ENCODE measurements at places on chromosomes 5 and 9.

DNA sequence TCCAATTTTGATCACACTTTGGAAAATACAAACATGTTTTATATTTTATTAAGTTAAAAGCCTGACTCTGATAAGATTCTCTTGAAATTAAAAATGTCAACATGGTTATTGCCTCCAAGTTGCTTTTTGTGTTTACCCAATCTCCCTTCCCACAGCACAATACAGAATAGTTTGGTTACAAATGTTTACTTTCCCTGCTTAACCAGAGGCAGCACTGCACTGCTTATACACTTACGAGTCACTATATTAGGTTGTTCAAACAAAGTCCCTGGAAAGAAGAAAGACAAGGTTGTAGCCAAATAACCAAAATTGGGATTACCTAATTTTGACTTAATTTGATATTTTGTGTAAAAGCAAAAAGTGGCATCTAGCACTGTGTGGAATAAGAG lies 25.9 kb downstream of the SRFBP1 start:
- DNase-seq = peak; percentile 6

DNA sequence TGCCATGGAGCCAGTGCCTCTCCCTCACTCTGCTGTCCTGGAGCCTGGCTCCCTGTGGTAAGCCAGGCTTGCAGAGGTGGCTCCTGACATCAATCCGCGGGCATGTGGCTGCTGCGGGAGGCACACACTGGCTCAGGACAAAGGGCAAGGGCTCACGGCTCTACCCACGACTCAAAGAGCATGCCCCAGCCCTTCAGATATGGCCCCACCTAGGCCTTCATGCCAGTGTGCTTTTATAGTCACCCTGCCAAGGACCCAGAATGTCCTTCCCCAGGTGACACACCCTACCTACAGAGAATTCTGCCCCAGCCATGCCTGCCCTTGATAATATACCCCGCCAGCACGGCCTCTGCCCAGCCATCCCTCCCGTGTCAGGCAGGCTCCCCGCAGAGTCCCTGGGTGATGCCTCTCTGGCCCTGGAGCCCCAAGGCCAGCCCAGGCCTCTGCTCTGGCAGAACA lies 1.6 kb downstream of the MGAT4B start:
- DNase-seq = no peak

GRCh38 chr5:38579105-38579504 lies 22.7 kb upstream of the LIFR start:
- no peak for DNase-seq

GRCh38 chr5:136526791-136527190 lies 161.4 kb upstream of the TRPC7 start:
- DNase-seq = no peak

GRCh38 chr5:72587661-72588308 lies 80.6 kb upstream of the ZNF366 start:
- DNase-seq = peak; percentile 18

DNA sequence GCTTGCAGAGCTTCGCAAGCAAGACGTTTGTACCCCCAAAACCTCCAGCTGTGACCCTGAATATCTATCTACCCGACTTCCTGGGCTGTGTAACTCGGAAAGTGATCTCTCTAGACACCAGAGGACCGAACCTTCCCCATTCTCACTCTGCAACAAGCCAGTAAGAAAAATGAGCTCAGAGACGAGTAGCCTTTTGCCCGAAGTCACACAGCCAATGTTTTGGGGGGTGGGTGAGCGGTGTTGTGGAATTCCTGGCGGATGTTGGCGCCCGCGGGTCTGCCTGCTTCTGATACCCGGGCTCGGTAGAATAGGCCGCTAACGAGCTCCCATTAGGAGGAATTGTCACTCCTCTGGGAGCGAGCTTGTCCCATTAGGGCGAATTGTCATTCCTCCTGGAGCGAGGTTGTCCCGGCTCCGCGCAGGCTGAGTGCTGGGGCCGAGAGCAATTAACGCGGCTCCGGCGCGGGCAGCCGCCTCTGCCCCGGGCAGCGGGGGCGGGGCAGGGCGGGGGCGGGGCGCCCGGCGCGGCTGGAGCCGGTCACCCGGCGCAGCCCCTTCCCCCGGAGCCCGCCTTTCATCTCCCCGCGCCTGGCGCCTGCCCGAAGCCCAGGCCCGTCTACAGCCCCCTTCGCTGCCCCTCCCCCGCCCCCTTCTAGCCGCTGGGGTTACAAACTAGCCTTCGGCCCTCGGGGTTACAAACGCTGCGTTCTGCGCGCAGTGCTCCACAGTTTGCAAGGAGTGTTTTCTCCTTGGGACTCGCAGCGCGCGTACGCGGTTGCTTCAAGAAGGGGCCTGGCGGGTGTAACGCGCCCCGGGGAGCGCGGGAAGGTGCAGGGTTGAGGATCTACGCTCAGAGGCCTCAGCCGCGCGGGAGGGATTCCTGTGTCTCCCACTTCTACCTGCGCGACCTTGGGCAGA lies 3.5 kb upstream of the MSX2 start:
- peak; percentile 25 for DNase-seq

DNA sequence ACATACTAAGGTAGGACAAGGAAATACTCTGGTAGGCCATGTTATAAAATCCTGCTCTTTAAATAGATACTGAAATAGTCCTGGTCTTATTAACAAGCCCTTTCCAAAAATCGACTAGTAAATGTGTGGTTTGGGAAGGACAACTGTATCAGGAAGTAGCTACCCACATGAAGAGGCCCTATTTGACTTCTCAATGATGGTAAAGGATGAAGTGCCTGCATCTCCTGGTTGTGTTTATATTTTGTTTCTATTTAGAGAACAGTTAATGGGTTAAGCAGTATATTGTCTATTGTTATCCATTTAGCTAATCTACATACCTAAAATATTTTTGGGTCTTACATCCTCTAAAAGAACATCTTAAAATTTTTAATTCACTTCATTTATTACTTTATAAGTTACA lies 12.5 kb downstream of the GDF9 start:
- no peak for DNase-seq

DNA sequence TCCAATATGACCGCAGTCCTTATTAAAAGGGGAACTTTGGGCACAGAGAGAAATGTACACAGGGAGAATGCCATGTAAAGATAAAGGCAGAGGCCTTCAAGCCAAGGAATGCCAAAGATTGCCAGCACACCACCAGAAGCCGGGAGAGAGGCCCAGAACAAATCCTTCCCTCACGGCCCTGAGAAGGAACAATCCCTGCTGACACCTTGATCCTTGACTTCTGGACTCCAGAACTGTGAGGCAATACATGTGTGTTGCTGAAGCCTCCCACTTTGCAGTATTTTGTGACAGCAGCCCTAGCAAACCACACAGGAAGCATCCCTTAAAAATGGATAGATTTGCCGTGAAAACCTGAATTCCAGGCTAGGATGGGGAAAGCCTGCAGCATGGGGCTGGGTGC lies 80.0 kb downstream of the MAMDC2 start:
- DNase-seq = no peak

DNA sequence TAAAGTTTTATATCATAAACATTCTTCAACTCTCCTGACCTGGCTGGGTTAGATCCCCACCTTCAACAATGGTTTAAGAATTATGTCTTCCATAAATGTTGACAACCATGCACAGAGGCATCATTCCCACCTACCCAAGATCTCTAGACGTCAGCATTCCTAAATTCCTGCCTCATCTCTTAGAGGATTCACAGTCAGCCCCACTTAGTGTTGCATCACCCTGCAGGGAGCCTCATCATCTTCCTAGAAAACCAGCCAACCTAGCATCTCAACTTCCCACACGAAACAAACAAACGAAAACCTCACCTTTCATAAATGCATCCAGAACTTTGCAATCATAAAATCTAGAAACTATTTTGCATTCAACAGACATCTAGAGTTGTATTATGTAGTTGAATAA lies 816.1 kb upstream of the C9orf72 start:
- DNase-seq = no peak

GRCh38 chr9:123401879-123402513 lies 46.0 kb downstream of the CRB2 start:
- DNase-seq = peak; percentile 73

GRCh38 chr5:95631991-95632675 lies 12.2 kb downstream of the GPR150 start:
- peak; percentile 72 for DNase-seq

- DNase-seq = no peak
Measured at GRCh38 chr9:123484130-123484529, 128.1 kb downstream of the CRB2 start.

- DNase-seq = no peak
Measured at GRCh38 chr9:127137640-127138360, 15.4 kb upstream of the ANGPTL2 start.

DNA sequence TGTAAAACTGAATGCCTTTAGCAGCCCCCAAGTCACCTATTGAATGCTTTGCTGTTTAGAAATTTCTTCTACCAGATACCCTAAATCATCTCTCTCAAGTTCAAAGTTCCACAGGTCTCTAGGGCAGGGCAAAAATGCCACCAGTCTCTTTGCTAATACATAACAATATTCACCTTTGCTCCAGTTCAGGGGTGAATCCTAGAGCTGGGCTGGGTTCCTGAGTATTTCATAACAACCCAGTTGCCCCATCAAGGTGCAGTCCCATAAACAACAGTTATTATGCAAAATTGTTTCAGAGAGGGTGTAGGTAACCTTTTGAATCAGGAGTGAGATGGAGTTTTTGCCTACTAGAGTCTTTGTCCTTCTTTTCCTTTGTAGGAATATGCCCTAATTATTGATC lies 19.0 kb upstream of the C1QTNF3 start:
- no peak for DNase-seq
